ENCODE measurements at places on chromosomes 7 and 10.
A peak's percentile ranks its signal among the peaks of the same experiment; 100 is the strongest.

- DNase-seq: peak; percentile 26
Observed at GRCh38 chr10:30751678-30752331, 122.3 kb upstream of the LYZL2 start.

GRCh38 chr7:12124028-12124427 lies 87.1 kb upstream of the TMEM106B start:
- DNase-seq: no peak

DNA sequence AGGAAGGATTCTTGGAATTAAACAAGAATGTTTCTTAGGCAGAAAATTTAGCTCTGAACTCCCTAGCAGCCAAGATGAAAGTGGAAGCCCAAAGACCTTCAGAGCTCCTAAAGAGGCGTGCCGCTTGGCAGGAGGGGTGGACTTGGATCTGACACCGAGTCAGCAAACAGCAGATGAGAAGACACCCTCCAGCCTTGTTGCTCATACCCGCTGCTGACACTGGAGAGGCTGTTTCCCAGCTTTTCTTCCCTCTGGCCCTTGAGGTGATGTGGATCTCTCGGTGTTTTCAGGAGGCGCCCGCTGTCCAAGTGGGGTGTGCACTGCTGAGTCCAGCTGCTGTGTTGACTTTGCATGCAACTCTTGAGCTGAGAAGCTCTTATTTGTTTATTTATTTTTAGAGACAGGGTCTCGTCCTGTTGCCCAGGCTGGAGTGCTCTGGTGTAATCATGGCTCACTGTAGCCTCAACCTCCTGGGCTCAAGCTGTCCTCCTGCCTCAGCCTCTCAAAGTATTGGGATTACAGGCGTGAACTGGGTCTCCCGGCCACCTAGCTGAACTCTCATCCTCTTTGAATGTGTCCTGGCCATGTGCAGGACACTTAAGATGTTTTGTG lies 21.5 kb downstream of the SLC18A2 start:
- no peak for DNase-seq

DNA sequence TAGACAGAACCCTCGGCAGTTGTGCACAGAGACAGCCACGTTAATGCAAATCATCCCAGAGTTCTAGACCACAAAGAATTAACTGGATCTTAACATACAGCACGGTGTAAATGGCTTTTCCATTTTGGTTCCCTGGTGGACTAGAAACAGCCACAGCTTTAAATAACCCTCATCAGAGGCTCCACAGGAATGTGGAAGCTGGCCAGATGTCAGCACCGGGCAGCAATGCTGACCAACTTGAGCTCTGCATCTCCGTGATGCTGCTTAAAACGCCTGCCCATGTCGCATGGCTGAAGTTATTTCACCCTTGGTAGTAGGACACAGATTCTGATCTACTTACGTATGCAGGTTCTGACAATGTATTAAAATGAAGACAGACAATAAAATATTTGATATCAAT lies 24.5 kb downstream of the RSU1 start:
- peak; percentile 59 for DNase-seq

DNA sequence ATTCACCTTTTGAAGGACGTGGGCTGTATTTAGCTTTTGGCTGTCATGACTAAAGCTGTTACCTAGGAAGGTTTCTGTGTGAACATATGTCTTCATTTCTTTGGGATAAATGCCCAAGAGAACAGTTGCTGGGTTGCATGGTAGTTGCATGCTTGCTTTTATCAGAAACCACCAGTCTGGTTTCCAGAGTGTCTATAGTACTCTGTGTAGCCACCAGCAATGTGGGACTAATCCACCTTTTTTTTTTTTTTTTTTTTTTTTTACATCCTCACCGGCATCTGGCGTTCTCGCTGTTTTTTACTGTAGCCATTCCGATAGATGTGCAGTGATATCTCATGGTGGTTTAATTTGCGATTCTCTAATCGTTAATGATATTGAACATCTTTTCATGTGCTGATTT lies 297.8 kb downstream of the SDK1 start:
- peak; percentile 1 for DNase-seq

GRCh38 chr10:76667408-76668370 lies 969.9 kb downstream of the KCNMA1 start:
- DNase-seq: no peak

DNA sequence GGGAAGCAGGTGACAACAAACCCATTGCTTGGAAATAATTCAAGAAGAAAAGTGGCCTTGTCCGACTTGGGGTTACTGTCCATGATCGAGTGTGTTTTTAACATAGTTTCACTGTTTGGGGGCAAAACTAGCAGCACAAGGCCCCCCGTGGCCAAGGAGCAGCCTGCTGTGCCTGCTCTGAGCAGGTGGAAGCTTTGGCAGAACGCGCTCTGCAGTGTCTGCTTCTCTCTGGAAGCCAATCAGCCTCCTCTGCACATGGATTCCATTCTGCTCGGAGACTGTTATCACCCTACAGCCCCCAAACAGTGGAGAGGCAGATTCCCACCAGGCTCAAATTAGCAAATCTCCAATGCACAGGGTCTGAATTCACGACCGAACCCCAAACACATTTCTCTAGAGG lies 7.3 kb upstream of the TCERG1L start:
- no peak for DNase-seq

GRCh38 chr7:12943781-12944180 lies 256.3 kb downstream of the ARL4A start:
- DNase-seq: no peak

GRCh38 chr7:45026984-45027773 lies 27.2 kb downstream of the CCM2 start:
- no peak for DNase-seq

DNA sequence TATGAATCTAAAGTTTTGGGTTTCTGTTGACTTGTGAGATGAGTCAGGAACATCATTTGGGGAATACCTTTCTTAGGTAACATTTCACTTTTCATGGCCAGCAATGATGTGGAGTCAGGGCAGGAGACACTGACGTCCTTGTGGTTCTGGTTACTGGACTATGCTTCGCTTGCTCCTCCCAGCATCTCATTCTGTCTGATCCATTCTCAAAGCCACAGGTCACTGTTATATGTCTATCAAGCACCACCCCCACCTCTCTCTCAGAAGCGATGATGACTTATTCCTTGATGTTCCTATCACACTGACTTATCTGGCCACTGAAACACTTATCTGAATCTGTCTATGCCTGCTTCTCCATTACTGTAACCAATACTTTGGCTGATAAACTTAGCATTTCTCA lies 51.6 kb downstream of the TES start:
- no peak for DNase-seq

- peak; percentile 21 for DNase-seq
Observed at GRCh38 chr10:3239066-3239919, 66.7 kb upstream of the PITRM1 start.

GRCh38 chr7:11570205-11570604 lies 261.8 kb downstream of the THSD7A start:
- no peak for DNase-seq

DNA sequence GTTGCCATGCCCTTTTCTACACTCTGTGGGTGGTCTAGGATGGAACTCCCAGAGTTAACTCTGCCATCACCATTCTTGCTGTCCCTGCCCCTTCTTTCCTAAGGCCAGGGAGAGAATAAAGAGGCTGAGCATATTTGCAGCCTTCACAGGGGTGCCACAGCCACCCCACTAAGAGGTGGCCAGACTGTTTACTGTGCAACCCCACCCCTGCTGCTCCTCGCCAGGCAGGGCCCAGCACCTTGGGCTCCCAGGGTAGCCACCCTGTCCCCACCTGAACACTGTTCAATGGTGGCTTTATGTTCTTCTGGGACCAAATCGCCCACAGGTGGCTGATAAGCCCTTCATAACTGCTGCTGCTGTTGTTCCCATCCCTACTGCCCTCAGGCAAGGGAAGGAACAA lies 198.9 kb downstream of the SNX13 start:
- DNase-seq: no peak

DNA sequence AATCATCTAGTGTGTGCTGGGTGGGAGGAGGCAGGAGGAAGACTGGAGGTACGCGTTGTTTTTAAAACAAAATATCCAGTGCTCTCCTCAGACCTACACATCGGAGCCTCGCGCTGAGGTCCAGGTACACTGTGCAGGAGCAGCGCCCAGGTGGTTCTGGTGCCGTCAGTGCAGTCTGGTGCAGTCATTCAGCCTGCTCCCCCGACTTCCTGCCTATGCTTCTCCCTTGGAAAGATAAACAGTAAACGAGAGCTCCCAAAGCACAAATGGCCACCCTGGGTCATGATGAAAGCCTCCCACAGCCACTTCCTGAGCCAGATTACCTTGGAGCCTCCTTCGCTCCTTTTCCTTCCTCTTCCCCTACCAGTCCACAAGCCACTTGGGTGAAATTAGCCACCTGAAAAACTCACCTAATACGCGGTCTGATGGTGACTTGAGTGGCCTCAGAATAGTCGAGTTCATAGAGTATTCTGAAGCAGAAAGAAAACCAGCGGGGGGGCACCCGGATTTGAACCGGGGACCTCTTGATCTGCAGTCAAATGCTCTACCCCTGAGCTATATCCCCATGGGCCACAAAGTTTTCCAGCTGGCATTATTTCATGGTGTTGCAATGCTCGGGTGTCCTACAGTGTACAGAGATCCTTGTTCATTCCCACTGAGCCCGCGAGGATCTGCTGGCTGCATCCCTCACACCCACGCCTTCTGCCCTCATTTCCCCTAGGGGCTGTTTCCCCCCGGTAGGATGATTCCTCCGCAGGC lies 82.5 kb downstream of the ZNF467 start:
- peak; percentile 84 for DNase-seq

DNA sequence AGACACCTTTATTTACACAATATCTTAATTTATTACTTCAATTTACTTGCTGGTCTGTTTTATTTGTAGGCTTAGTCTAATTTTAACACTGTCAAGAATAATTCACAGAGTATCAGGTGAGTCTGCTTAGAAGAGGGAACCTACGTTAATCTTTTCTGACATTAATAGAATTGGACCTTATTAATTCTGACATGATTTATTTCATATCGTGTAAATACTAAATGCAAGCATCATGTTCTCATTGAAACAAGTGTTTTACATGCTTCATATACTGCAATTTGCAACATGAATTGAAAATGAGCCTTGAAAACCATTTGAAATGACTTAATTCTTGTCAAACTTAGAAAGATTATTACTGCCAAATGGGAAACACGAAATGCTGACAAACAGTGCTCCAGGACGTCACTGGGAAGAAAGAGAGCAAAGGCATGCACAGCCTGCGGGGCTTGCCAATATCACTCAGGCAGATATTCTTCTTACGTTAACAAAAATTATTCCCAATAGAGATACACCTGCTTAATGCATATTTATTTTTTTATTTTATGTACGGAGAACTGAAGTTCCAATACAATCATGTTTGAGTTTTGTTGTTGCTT lies 282.0 kb upstream of the AKR1E2 start:
- no peak for DNase-seq

DNA sequence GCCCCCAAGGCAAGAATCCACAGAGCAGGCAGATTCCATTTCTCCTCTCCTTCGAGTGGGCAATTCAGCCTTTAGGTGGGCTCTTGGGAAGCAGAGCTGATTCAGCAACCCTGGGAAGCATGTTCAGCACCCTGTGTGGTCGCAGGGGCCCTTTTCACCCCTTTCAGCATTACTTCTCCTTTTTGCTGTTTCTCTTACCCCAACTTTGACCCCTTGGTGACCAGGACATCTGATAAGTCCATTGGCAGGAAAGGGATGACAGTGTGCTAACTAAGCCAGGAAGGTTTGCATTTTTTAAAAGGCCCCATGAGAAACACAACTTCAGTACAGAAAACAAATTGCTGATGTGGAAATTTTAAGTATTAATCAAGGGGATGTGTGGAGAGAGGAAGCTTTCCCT lies 283.7 kb upstream of the NRP1 start:
- no peak for DNase-seq

- DNase-seq: no peak
Observed at GRCh38 chr10:76686201-76686600, 951.4 kb downstream of the KCNMA1 start.

DNA sequence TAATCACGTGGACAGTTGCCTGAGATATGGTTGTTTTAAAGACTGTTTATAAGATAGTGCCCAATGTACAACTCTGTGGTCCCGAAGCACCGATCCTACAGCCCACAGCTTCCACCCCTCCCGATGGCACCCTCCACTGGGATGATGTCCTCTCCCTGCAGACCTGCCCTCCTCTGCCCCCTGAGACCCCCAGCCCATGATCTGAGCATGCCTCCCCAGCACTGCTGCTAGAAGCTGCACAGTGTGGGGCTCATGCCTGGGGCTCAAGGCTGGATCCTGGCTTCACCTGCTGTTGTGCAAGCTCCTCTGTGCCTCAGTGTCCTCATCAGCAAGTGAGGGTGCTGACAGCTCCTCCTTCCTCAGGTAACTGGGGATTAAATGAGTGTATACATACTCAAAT lies 254.7 kb upstream of the MKI67 start:
- DNase-seq: no peak

GRCh38 chr10:127919418-127920271 lies 12.7 kb downstream of the PTPRE start:
- peak; percentile 33 for DNase-seq

DNA sequence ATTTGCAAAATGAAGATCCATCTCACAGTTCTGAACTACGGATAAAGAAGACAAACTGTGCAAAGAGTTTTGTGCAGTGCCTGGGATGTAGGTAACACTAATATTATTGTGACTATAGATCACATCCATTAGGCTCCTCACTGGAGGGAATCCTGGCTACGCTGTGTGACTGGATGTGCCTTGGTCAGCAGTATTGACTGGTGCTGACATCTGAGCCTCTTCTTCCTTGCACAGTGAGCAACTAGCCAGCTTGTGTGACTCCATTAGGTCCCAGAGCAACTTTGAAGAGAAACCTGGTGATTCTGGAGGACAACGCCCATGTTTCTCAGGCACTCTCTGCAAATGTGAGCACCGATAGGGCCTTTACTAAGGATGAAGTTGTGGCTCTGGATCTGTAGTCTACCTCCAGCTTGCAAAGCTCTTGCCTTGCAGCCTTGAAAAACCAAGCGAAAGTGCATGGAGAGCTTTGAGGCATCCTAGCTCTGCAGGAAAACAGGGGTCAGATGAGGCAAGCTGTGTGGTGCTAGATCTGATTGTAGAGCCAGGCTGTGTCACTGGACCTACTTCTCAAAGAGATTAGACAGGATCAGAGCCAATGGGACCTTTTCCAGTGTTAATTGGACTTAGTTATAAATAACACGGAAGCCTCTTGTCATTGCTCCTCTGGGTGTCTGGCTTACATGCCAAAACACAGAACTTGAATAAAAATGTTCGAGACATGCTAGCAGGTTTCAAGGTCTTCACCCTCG lies 303.6 kb upstream of the LYZL1 start:
- no peak for DNase-seq

DNA sequence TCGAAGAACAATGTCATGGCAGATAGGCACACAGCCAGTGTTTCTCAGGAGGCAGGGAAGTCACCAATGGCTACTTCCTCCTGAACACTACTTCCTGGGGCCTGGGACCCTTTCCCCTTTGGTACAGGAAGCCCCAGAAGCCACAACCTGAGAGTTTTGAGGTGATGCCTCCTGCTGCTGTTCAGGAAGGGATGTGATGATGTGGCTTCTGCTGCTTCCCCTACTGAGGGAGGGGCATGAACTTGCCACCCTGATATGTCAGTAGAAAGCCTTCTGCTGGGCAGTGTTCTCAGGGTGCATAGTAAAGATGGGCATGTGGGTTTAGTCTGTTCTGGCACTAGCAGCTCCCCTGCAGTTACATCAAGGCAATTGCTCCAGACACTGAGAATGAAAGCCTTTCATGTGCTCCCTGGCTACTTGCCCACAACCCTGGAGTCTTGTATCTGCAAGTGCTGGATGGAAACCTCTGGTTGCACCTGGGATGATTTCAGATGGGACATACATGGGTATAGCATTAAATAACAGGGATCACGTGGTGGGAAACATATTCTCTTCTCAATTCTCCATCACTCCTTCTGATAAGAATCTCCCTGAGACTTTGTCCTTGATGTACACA lies 69.3 kb downstream of the ADRA2A start:
- DNase-seq: no peak
